Fibroblast of skin of right biceps (primary cell): ENCODE measurements at places on chromosomes 5 and 9.
A peak's percentile ranks its signal among the peaks of the same experiment; 100 is the strongest.

GRCh38 chr9:128138001-128138400 lies 10.5 kb upstream of the PTGES2 start:
- DNase-seq = no peak

- no peak for DNase-seq
These were observed 2.4 kb downstream of the SURF6 start for GRCh38 chr9:133333566-133333965.

GRCh38 chr9:89613912-89614892 lies 9.4 kb downstream of the GADD45G start:
- DNase-seq = peak; percentile 52

- DNase-seq = peak; percentile 77
These were observed 156.4 kb downstream of the FAM174A start for GRCh38 chr5:100691548-100691947.

DNA sequence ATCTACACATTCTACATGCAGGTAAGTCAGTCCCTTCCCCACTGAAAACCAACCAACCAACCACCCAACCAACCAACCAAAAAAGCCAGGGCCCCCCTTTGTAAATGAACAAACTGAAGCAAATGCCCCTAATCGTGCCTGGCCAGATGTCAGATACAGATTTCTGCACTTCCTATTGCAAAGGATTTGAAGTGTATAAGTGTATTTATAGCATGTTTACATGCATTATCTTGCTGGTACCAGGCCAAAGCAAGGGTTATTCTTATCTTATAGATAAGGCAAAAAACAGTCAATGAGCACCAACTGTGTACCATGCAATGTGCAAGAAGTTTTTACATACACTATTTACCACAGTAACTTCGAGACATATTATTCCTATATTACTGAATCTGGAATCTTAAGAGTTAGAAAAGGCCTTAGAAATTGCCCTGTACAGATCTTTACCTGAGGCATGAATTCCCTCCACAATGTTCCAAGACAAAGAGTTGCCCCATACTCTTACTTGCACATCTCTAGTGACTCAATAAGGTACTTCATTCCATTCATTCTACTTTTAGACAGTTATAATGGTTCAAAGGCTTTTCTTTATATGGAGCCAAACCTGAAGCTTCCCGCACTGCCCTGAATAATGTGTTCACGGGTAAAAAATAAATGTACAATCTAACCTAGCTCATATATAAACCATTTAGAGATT lies 51.7 kb upstream of the NR5A1 start:
- no peak for DNase-seq

- DNase-seq = peak; percentile 53
These were observed 34.9 kb downstream of the CFAP90 start for GRCh38 chr5:7815892-7816534.

DNA sequence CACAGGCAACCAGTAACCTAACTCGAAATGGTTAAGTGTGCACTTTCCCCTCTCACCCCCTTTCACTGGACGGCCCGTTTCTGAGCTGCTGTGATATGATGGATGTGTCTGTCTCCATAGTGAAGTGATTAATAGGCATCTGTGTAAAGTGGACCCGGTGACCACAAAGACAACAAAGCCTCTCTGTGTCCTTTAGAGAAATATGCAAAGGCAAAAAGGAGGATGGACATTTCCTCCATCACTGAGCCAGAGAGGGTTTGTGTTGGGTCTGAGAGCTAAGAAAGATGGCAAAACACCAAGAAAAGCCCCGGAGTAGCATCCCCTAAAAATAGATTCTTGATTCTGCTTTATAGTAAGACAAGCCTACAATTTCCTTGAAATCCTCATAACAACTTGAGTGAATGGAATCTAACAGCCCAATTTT lies 120.6 kb downstream of the SEMA6A start:
- no peak for DNase-seq

DNA sequence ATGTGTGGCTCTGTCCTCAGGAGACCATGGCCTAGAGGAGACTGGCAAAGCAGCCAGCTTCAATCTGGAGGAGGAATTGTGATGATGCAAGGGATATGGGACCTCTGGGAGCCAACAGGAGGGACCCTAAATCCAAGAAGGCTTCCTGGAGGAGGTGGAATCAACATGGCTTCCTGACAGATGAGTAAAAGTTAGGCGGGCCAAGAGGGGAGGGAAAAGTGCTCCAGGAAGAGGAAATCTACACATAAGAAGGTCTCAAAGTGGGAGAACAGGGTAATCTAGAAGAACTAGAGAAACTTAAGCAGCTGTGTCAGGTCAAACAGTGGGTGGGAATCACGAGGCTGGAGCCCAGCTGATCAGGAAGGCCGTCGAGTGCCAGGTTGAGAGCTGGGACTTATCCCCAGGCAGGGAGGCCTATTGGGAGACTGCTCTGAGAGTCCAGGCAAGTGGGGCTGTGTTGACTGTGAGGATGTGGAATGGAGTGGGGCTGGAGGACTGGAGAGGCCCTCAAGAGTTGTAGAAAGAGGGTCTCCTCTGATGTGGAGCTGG lies 119.1 kb downstream of the C9orf50 start:
- no peak for DNase-seq
